Left ventricle myocardium inferior (tissue), 1 donor: ENCODE measurements at places on chromosomes 6 and 20.

DNA sequence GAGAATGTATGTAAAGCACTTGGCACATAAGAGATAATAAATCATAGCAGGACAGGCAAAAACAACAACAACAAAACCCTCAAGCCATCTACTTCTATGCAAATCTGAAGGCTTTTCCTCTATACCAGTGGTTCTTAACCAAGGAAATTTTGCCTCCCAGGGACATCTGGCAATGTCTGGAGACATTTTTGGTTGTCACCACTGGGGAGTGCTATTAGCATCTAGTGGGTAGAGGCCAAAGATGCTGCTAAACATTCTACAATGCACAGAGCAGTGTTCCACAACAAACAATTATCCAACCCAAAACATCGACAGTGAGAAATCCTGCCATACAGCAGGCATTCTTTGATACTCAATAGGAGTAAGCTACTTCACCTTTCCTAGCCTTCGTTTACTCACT, 28.2 kb downstream of the NDRG3 start:
- DNase-seq: no peak

DNA sequence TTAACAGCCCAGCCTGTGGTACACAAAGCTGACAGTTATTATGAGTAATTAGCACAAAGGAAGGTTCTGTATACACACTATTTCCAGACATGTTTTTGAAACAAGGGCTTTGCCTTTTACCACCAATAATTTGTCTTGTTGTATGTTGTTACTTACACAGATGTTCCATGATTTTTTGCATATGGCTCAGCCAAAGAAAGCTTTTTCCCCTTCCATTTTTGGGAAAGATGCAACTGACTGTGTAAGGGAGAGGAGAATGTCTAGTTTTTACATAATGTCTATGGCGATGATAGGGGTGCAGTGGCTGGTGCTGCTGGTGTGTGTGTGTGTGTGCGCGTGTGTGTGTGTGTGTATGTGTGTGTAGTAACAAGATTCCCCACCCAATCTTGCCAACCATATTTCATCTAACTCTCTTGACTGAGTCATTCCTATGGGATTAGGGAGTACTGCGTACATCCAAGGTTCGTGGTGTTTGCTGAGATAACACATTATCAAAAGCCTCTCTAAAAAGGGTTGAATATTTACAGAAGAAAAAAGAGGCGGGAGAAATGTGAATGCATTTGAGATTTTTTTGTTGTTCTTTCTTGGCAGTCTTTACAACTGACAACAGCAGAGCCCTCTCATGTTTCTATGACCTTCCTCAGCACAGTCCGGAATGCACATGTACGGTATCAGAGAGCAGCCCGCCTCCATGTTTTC, 192.2 kb downstream of the GMPR start:
- DNase-seq: no peak

DNA sequence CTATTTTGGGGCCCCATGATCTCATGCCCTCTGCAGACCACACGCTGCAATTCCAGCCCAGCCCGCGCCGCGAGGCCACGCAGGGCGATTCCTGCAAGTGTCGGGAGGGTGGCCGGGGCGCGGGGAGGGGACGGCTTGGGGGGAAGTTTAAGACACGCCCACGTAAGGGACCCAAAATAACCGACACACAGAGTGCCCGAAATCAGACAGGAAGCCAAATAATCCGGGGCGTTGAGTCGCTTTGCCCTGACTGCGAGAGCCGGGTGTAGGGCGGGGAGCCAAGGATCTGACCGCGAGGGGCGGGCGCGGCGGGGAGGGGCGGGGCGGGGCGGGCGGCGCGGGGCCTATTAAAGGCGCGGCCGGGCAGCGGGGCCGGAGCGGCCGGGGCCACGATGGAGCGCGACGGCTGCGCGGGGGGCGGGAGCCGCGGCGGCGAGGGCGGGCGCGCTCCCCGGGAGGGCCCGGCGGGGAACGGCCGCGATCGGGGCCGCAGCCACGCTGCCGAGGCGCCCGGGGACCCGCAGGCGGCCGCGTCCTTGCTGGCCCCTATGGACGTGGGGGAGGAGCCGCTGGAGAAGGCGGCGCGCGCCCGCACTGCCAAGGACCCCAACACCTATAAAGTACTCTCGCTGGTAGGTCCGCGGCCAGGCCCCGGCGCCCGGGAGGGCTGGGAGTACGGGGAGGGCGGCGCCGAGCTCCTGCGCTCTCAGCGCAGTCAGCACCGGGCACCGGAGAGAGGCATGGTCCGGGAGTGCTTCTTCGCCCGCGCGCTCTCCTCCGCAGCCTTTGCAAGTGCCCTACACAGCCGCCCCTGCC, at the start of gene ENPP1:
Gene ENPP1, plus strand, starts transcription at position 377 of the 816 bp plus-strand sequence. Its CDS starts 16 bp downstream, at position 393.
- peak; percentile 80 for DNase-seq

DNA sequence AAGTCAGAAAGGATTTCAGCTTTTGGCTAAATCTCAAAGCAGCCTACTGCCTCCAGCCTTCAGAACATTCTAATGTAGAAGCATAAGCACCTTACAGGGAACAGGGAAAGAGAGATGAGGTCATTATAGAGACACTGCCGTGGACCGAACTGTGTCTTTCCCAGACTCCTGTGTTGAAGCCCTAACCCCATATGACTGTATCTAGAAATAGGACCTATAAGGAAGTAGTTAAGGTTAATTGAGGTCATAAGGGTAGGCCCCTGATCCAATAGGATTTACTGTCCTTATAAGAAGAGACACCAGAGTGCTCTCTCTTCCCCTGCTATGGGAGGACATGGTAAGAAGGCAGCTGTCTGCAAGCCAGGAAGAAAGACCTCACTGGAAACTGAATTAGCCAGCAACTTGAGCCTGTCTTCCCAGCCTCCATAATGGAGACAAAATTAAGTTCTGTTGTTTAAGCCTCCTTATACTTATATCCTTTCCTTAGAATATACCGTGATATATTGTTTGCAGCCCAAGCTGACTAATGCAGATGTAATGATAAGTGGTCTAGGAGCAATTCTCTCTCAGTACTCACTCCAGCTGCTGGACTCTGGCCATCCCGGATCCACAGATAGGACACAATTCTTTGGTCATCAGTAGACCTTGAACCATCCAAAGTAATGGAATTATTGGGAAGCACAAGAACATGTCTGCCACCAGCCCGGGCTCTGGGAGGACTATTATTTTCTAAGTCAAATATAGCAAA, 71.4 kb downstream of the ALDH5A1 start:
- DNase-seq: no peak

DNA sequence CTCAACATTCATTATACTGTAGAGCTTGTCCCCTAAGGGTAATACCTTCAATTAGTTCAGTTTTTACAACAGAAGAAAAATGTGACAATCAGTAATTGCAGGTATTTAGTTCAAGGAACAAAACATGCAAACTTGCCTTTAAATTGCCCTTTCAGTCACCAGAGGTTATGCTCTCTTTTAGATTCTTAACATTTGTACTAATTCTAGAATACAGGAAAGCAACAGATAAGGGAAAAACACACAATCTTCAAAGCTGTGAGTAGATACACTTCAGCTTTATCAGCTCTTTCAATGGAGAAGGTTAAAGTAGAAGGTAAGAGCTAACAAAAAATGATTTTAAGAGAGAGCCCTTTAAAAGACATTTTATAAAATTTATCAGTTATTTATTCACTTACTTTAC, 173.1 kb downstream of the HS3ST5 start:
- DNase-seq: no peak

GRCh38 chr6:43575105-43575771, 600 bp downstream of the XPO5 start:
- peak; percentile 29 for DNase-seq

- DNase-seq: no peak
These were observed 31.8 kb upstream of the ZNF133 start for GRCh38 chr20:18256440-18257090.

- no peak for DNase-seq
These were observed 27.4 kb downstream of the RREB1 start for GRCh38 chr6:7134999-7135745.

DNA sequence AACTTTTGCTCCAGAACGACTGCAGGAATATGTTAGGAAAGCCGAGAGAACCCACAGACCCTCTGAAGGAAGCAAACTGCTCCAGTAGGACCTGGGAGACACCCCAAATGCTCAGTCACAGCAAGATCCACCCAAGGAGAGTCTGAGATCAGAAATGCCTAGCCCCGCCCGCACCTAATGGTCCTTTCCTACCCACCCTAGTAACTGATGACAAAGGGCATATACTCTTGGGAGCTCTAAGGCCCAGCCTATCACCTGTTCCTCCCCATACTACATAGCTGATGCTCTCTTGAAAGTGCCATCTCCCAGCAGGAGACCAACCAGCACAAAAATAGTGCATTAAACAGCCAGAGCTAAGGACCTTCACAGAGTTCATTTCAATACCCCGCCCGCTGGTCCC, 67.6 kb downstream of the CD2AP start:
- no peak for DNase-seq

DNA sequence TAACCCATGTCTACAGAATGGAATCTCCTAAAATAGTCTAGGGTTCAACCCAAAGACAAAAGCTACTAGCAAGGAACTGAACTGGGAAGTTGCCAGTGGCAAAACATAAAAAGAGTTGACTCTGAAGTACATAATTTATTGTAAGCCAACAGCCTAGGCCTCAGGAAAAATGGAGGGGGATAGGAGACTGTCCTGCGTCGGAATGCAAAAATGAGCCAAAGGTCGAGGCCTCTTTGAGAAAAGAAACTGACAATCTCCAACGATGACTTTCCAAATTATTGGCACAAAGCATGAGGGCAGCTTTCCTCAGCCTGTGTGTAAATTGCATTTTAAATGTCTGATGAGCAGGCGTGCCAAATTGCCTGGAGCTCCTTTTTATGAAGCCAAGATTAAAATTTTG, 2.1 kb downstream of the COL12A1 start:
- DNase-seq: no peak

DNA sequence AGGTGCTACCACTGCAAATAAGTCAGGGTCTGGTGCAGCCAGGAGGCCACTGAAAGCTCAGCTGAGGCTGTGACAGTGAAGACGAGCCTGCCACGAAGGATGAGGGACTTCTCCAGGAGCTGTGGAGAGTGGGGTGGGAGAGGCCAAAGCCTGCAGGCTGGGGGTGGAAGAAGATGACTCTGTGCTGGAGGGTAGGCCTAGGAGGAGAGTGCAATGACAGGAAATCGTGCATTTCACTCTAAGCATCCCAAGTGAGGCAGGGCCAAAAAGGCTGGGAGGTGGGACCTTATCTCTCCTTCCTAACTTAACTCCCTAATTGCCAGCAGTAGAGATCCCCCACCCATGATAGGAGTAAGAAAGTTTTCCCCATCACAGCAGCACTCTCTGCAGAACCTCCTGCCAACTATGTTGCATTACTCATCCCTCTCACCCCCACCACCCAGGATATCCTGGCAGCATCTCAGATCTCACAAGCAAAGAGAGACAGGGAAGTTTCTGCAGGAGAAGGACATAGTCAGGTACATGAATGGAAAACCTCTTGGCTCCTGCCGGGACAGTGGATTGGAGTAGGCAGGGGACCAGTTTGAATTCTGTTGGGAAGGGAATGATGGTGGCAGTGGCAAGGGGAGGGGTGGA, 466.2 kb downstream of the CDH26 start:
- no peak for DNase-seq

- no peak for DNase-seq
These were observed 16.9 kb upstream of the RBBP8NL start for GRCh38 chr20:62444286-62444685.

GRCh38 chr20:7031222-7031621, 263.7 kb downstream of the BMP2 start:
- DNase-seq: no peak

DNA sequence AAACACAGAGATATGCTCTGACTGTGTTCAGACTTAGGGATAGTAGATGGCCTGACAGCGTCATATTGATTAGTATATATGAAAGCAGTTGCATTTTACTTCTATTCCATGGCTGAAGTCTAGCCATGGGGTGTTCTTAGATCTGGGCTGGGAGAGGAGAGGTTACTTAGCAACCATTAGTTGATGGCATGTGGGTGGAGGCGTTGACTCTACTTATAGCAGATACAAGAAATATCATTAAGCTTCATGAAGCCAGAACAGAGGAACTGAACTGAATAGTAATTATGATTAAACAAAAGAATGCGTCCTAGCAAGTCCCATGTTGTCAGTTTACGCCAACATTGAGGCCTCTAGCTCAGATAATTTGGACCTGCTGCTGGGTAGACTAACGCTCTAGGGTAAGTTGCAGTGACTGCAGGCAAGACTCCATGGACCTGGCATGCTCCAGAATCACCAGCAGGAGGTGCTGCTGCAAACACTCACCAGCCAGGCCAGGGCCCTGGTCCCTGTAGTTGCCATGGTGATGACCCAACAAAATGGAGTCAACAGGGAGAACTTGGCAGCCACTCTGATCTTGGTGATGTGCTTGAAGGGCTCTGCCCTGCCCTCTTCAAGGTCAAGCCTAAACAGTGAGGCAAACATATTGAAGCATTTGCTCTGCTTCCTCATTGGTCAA, 477.3 kb downstream of the PREX1 start:
- DNase-seq: no peak

GRCh38 chr6:107542192-107542668, 52.3 kb downstream of the SOBP start:
- peak; percentile 31 for DNase-seq

DNA sequence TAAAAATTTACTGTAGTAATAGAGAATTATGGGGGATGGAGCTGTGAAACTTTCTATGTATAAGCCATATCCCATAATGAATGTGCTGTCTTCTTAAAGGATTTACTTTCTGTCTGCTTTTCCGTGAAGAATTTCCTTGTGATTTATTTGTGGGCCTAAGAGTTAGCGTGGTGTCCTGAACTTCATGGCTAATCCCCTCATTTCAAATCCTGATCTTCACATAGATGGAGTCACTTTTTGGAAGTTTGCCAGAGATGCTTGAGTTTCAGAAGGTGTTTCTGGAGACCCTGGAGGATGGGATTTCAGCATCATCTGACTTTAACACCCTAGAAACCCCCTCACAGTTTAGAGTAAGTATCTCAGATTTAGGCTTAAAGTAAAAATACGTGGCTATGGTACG, 19.4 kb upstream of the CLDN20 start:
- no peak for DNase-seq

DNA sequence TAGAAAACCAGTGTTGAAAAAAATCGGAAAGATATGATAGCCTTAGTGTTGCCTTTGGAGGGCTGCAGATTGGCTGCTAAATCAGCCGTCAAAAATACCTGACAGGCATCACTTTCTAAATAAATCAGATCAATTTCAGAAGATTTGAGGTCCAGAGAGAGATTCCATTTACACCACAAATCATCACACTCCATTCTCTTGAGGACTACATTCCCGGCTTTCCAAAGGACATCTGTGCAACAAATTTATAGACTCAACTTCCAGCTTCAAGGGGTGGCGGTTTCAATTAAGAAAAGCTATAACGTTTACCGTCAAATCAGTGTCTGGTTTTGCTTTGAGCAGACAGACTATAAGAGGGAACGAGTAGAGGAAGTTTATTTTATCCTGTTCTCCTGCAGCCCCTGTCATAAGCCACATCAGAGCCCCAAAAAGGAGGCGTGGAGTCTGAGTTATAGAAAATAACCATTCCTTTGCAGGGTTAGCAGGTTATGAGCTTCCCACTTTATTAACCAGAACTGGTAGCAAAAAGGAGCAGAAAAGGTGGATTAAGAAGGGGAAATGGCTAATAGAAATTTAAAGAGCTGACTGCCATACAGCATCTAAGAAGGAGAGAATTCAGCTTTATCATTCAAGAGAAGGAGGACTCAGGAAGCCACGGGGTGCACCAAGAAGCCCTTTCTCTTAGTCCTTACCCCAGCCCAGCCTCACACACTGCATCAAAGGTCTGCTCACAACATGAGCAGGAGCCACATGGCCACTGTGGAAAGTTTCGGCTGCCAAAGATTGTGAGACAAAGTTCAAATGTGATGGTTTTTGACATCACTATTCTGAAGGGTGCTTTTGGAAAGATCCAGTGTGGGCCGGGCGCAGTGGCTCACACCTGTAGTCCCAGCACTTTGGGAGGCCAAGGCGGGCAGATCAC, 12.9 kb upstream of the UQCC2 start:
- DNase-seq: no peak
